BJ (cell line): ENCODE measurements at places on chromosomes 5 and 9.

GRCh38 chr5:95668216-95668615 lies 14.6 kb downstream of the SPATA9 start:
- no peak for DNase-seq

DNA sequence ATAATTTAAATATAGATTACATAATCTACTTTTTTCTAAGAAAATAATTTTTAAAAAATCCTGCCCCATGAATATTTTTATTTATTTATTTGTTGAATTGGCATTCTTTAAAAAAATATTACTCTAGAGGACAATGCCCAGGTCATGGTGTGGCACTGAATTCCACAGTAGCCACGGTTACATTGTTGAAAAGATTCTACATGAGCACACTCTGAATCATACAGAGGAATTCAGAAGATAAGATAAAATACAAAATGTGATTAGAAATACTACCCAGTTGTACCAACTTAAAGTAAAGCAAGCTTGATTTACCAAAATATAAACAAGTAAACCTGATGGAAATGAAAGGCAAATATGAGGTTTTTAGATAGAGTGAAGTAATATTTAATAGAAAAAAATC lies 183.7 kb downstream of the HCN1 start:
- DNase-seq = no peak

DNA sequence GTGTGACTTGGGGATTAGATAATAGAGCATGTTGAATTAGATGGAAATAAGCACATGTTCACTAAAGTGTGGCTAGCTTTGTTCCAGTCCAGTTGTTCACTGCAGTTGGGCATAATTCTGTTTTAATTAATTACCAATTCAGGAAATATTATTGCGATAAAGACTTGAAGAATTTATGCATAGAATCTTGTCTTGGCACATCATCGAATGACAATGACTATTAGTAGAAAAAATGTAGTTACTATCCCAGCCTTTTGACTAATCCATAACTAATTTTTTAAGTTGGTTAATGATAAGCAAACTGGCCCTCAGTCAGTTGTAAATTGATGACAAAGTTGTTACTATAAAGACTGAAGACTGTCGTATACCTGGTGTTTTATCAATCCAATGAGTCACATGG lies 10.5 kb downstream of the LNPEP start:
- no peak for DNase-seq

DNA sequence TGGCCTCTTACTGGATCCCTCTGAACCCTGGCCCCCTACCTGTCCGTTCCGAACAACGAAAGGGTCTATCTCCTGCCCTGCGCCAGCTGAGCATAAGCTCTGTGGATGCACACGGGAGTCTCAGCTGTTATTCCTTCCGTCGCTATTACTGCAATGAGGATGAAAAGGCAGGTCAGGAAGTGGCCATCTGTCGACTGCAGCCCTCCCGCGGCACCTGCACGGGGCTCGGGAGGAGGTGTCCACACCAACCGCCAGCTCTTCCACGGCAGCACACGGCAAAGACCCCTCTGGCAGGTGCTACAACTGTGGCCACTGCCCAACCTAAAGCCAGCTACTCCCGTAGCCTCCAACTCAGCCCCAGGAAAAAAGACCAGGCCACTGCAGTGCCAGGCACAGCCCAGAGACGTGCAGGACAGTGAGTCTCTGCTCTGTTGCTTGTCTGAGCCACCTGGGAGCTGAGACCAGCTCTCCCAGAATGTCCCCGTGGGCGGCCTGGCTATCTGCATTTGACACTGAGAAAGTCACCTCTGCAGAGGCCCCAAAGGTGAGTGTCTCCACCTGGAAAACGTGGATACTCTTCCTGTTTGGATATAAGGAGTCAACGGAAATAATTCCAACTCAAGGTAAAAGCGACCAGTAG lies 19.1 kb downstream of the CAMSAP1 start:
- DNase-seq = no peak
